Right ventricle myocardium superior (tissue), 1 donor: ENCODE measurements at places on chromosomes 13 and 19. TPM values are rescaled to one million over a fixed set of nuclear protein-coding genes. Genes with fewer than 3 reads are reported as not detected.

DNA sequence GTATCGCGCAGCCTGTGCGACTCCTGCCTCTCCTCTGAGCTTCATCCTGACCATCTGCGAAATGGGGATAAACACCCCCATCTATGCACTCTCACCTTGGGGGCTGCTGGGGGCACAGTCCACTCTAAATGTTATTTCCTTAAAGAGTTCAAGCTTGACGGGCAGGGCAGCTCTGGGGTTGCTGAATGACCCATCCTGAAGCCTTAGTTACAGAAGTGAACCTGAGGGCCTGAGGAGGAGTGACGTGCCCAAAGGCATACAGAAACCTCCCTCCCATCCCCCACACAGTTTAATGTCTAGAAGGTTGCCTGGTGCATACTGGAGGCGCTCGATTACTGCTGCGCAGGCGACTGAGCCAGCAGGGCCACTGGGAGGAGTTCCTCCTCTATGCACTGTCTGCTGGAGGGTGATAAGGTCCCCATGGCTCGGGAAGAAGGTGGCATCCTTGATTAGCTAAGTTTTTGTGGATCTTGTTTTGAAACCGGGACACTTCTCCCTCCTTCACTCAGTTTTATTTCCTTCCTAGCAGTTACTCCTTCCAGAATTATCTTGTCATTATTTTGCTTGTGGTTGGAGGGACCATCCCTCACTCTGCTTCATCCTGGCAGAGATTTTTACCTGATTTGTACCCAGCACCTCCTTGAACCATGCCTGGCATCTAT, 572 bp upstream of the FKBP8 start:
- peak; percentile 64 for DNase-seq

DNA sequence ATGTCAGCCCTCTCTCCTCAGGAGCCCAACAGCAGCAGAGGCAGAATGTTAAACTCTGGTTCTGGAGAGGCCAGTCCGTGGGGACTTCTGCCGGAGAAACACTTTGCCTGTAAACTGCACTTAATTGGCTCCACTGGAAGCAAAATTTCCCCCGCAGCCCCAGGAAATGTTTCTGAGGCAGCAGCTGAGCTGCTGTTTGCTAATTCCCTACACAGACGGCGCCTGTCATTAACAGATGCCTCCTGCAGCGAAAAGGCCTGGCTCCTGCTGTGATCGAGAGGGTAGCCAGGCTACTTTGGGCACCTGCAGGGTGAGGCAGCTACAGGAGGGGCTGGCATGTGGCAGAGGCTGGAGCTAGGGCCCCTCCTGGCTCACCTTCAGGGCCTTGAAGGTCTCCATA, 5.2 kb upstream of the TM6SF2 start:
- no peak for DNase-seq

- DNase-seq, result no peak
These were observed 40.5 kb downstream of the DZIP1 start for GRCh38 chr13:95603887-95604555.

DNA sequence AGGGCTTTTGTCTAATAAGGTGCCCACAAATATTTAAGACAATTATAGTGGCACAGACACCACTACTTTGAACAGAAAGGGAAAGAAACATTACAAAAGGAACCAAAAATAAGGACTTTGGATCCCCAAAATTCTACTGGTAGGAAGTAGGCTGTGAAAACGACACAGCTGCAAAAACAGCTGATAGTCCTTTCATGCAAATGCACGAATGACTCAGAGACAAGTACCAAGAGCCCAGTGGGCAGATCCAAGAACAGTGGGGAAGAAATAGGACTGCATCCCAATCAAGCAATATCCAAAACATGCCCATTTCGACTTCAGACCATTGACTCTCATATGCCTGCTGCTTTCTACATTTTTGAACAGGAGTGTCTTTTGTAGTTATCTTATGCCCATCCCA, 269.4 kb upstream of the NBEA start:
- no peak for DNase-seq

GRCh38 chr13:23805122-23805521, 84.1 kb downstream of the MIPEP start:
- DNase-seq, result no peak

- no peak for DNase-seq
These were observed 14.8 kb upstream of the GPI start for GRCh38 chr19:34350161-34350561.

GRCh38 chr19:28363254-28363653, 849.7 kb downstream of the UQCRFS1 start:
- no peak for DNase-seq

GRCh38 chr19:53903055-53903680, 5.9 kb upstream of the CACNG7 start:
- no peak for DNase-seq

DNA sequence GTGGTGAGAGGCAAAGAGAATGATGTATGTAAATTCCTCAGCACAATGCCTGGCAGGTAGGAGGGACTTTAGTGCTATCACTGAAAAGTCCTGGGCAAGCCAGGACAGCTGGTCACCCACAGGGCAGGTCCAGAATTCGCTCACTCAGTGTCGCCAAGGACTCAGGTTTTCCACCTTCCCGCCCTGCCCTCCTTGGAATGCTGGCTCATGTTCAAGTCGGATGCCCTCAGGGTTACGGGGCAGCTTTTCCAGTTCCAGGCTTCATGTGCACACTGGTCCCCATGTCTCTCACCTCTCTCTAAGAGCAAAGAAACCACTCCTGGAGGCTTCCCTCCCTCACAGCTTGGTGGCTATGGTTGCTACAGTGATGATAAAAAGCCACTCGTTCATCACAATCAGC, 24.8 kb upstream of the NAXD start:
- no peak for DNase-seq

DNA sequence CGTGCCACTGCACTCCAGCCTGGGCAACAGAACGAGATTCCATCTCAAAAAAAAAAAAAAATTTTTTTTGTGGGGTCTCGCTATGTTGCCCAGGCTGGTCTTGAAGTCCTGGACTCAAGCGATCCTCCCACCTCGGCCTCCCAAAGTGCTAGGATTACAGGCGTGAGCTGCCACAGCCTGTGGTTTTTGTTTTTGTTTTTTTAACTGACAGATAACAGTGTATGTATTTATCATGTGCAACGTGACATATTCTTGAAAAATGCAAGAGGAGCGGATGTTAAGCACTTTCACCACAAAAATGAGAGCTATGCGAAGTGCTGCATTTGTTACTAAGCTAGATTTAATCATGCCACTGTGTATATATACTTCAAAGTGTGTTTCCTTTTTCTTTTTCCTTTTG, 49.0 kb downstream of the ARHGEF18 start:
- no peak for DNase-seq

DNA sequence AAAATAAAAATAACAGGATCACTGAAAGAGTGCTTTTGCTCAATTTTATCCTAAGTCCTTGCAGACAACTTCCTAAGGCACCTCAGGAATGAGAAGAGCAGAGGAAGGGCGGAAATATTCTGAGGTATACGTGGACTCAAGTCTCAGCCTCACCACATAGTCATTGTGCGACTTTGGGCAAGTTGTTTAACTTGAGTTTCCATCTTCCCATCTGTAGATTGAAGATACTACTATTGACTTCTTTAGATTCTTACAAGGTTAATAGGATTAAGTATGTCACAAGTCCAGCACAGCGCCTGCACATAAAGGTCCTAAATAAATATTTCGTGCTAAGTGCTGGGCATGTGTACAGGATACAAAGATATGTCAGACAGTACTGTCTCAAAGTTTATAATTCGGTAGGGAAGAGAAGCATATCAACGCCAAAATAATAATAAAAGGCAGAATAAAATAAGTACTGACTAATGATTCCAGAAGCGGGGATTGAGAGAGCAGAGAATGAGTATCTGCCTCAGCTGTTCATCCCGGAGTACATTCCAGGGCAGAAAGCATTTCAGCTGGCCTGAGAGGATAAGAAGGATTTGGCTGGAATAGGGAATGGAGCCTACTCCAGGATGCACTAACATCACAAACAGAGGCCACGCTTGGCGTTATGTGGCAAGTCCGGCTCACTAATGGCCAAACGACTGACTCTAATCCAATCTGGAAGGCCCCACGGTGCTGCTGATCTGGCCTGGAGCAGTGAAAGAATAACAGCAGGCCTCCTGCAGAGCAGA, 139.7 kb downstream of the FLT1 start:
- DNase-seq, result no peak

GRCh38 chr13:26914624-26915023, 154.0 kb upstream of the GPR12 start:
- no peak for DNase-seq

GRCh38 chr19:6241056-6241455, 38.7 kb downstream of the MLLT1 start:
- peak; percentile 36 for DNase-seq

- no peak for DNase-seq
These were observed 7.9 kb upstream of the SLC7A9 start for GRCh38 chr19:32877323-32877912.

DNA sequence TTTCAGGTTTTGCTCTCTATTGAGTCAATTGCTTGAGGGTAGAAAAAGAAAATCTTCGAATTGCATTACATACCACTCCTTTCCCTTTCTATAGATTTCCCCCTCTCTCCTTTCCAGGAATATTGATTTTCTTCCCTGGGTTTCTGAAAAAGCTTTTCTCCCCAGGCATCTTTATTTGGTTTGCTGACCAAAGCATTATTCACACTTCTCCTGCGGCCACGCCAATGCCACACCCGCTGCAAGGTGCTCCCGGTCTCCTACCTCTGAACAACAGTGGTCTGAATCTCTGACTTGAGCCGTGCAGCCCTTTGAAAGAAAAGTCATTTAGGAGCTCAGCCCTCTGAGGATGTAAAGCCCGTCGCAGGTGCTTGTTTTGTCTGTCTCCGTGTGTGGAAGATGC, 350.9 kb upstream of the TMTC4 start:
- DNase-seq, result no peak

DNA sequence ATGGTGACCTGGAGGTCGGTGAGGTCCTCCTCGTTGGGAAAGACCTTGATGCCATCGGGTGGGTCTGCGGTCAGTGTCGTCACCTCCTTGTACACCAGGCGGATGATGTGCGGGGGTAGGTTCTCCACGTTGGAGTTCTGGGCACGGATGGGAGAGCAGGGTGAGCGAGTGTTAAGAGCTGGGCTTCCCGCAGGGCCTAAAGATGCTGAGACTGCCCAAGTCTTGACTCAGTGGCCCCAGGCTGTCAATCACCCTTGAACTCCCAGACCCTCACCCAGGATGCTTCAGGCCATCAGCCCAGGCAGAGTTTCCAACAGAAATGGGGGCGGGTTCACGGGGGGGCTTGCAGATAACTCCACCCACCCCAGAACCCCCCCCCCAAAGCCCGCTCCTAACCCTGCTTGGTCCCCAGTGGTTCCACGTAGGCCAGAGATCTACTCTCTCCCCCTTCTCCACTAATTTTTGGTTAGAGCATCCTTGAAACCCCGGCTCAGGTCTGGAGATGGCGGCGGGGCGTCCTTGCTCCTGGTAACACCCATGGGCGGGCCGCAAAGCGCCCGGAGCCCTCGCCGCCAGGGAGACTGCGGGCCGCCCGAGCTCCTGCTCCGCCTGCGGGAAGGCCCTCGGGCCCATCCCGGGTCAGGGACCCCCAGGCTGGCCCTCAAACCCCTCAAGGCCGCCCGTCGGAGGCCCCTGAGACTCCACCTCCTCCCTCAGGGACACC, 600 bp downstream of the UBE2S start:
- peak; percentile 59 for DNase-seq

- no peak for DNase-seq
These were observed 1375.6 kb downstream of the EFNB2 start for GRCh38 chr13:105159841-105160240.

- no peak for DNase-seq
These were observed 7.5 kb downstream of the C3 start for GRCh38 chr19:6712692-6713670.

- DNase-seq, result peak; percentile 69
These were observed 12.3 kb upstream of the CADM4 start for GRCh38 chr19:43651758-43652545.

GRCh38 chr13:50626101-50626547, 217.4 kb downstream of the DLEU7 start:
- no peak for DNase-seq

- peak; percentile 46 for DNase-seq
These were observed 518 bp downstream of the TFDP1 start for GRCh38 chr13:113584870-113585671.

DNA sequence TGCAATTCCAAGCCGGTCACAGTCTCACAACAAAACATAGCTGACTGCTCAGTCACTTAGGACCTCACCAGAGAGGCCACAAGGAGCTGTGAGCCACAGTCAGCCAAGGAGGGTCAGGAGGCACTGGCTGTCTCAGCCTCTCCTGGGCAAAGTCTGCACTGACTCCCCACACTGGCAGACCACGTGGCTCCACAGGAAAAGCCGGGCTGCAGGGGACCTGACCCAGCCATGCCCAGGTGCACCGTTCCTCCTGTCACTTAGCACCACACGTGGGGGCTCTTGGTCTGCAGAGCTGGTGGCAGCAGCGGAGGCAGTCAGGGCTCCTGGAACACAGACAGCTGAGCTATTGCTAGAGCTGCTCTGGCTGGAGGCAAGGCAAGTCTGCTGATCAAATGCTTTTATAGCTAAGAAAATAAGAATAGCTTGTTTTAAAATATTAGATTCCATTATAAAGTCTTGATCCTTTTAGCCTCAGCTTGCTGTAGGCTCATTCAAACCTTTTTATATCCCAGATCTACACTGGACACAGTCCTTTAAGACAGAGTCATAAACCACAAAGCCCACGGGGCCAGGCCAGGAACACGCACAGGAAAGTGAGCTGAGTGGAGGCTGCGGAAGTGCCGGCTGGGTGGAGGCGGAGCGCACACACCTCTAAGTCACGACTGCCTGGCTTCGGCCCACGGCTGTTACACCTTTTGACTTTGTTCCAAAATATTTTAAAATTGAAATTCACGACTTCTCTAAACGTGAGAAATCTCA, 744.1 kb downstream of the UQCRFS1 start:
- no peak for DNase-seq

DNA sequence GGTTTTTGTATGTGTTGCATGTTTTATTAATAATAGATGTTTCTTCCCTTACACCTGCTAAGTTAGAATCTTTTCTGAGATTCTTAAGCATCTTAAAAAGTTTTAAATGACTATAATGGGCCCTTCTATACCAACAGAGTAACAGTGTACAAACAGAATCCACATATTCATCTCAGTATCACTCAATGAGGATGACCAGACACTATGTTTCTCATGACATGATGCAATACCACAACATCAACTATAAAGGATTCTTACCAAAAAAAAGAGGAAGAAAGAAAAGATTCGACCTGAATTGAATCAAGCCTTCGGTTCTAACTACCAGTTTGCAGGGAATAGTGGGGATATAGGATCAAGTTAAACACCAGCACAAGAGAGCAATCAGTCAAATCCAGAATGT, 56.5 kb downstream of the INTS6 start:
- no peak for DNase-seq

KASH5 gene
- not detected for total RNA-seq

PSG1 gene
- total RNA-seq, result not detected

SIAH3 gene
- not detected for total RNA-seq

APOC4 gene
- not detected for total RNA-seq

PSPN gene
- 0.75 TPM for total RNA-seq

SNAPC2 gene
- total RNA-seq, result 9.4 TPM

SIGLEC10 gene
- 0.19 TPM for total RNA-seq

TMEM86B gene
- total RNA-seq, result 2.3 TPM

ELANE gene
- 1.3 TPM for total RNA-seq

OLFM2 gene
- 2.2 TPM for total RNA-seq

YJEFN3 gene
- 5.8 TPM for total RNA-seq

NCAN gene
- total RNA-seq, result not detected
